ENCODE measurements at places on chromosomes 2 and 18.

DNA sequence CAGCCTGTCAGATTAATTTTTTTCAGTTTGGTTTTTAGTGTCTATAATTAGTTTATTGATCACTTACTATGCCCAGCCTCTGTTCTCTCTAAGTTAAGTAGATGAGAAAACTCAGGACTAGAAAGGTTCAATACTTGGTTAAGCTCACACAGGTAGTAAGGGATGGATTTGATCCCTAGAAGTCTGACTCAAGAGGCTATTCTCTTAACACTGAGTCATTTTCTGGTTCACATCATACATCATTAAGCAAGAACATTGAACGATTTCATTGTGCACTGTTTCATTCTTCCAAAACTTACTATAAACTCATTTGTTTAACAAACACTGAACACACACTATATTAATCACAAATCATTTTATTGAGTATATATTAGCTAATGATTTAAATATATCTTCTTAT, 54.1 kb upstream of the SLC38A11 start:
- DNase-seq: no peak

- DNase-seq: no peak
These were observed 49.7 kb downstream of the PDCL3 start for GRCh38 chr2:100612388-100613000.

GRCh38 chr2:205435970-205436369, 246.3 kb upstream of the NRP2 start:
- no peak for DNase-seq

DNA sequence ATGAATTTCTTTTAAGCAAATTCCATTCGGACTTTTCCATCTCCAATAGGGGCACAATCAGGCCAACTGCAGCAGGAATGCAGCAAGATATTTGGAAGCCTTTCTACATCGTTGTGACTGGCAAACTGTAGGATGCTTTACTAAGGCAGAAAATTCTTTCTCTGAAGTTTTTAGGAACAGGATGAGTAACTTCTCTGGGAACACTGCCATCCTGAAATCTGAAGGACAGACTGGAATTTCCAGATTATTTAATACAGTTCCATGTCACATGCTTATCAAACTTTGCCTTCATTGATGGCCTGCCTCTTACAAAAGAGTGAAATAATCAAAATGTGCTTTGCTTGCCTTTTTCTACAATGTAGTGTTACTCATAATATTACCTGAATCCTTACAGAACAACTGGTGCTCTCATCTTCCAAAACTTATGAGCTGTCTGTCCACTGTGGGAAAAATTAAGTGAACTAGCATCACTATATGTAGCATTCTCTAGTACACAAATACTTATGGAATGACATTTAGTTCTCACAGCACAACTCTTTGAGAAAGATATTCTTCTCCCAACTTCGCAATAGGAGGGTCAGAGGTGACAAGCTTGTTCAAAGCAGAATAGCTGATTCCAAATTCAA, 32.0 kb upstream of the MAP2 start:
- DNase-seq: no peak

GRCh38 chr18:25518716-25519053, 166.7 kb upstream of the ZNF521 start:
- DNase-seq: no peak

DNA sequence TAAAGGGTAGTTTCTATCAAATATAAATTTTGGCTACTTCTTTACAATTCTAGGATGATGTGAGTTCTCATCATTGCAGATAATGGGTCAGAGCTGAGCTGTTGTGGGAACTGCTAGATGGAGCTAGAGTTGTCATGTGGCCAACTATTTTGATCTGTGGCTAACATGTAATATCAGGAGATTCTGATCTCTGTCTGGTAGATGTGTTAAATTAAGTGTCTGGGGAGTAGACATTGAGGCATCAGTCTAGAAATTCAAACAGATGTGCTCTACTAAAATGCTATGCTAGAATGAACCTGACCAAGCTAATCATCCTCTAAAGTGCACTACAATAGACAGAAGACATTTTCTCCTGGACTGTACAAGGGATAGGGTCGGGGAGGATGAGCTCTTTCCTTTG, 30.3 kb upstream of the DARS1 start:
- no peak for DNase-seq

DNA sequence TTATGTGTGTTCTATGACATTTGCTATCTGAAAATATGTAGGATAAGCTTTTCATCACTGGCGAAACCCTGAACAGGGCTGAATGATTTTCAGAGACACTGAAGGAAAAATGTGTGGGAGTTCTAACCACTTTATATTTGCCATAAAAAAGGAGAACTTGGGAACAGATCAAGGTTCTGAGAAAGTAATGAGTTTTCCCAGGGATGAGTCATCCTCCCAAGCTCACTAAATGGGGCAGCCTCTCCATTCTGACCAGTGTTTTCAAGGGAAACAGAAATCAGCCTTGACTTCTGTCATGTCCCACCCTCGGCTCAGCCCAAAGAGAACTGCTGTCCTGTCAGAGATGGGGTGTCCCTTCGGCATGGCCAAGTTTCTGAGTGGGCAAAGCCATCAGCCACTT, 2109.8 kb upstream of the CELF4 start:
- peak; percentile 20 for DNase-seq

DNA sequence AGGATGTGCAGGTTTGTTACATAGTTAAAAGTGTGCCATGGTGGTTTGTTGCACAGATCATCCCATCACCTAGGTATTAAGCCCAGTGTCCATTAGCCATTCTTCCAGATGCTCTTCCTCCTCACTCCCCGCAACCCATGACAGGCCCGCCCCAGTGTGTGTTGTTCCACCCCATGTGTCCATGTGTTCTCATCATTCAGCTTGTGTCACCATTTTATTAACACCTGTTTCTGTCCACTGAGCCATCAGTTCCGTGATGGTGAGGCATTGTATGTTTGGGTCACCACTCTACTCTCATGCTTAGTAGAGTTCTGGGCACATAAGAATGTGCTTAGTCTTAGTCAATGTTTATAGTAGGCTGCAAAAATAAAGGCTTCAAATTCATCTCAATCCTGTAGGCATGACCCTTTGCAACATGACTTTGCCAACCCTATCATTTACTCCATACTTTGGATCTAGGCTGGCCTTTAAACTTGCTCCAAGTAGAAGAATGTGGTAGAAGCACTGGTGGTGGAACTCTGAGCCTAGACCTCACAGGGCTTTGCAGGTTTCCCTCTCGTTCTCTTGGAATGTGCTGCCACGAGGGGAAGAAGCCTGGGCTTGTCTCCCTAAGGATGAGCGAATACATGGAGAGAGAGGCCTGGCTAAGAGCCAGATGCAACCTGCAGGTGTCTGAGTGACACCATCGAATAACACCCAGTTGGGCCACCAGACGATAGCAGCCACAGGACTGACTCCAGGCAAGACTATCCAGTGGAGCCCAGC, 161.5 kb downstream of the NAPG start:
- no peak for DNase-seq

All from large intestine (tissue), 12 donors.